ENCODE measurements at places on chromosomes 6 and 20.

GRCh38 chr20:16432466-16433292 lies 140.6 kb downstream of the KIF16B start:
- no peak for DNase-seq

- DNase-seq, result no peak
These were observed 52.6 kb downstream of the GFOD1 start for GRCh38 chr6:13434777-13435176.

DNA sequence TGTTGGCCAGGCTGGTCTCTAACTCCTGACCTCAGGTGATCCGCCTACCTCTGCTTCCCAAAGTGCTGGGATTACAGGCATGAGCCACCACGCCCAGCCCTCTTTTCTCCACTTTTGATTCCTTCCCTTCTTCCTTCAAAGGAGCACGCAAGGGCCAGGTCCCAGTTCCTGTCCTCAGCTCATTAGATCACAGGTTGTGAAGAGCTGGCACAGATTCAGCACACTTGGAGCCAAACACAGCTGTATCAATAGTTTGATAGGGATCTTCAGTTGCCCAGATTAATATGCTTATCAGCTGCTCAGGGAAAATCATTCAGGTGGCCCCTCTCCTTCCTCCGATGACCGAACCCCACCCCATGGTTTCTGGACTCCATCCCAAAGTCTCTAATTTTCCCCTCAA lies 14.4 kb upstream of the SLC22A23 start:
- no peak for DNase-seq

DNA sequence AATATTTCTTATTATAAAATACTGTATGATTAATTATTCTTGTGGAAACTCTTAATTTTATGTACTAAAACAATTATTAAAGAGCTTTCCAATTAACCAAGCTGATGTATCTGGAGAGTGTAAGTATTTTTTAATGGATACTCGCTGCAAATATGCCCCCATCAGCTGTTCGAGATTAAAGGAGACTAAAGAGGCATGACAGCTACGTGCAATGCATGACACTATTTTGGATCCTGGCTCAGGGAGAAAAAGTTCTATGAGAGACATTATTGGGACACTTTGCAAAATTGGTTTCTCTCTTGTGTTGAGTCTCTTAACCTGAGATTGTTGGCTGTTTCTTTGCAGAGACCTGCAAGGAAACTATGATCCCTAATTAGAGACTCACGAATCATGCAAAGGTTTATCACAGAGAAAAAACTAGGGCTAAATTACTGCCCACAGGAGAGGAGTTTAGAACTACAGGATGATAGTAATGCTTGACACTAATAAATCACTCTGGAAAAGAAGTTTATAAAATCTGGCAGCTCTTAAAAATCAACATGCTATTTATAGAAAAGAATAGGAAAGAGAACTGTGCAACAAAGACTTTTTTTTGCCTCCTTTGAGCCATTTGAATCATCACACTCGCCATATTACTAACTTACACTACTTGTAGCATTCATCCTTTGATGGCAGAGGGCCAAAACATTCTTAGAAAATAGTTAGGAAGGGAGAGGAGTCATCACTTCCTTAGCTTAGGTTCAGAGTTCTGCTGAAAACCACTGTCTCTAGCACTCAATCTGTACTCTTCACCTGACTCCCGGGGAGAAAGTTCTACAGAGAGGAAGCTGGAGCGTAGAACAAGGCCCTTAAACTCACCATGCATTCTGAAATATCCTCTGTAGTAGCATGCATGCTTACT lies 25.3 kb downstream of the NRN1 start:
- DNase-seq, result no peak

GRCh38 chr6:151275121-151275520 lies 35.4 kb downstream of the AKAP12 start:
- no peak for DNase-seq

All from stimulated activated CD8-positive, alpha-beta memory T cell treated with anti-CD3 and anti-CD28 coated beads, Interleukin-7, amount 100 ng/mL, for 4 hours (primary cell).